ENCODE measurements at places on chromosomes 4 and X.

DNA sequence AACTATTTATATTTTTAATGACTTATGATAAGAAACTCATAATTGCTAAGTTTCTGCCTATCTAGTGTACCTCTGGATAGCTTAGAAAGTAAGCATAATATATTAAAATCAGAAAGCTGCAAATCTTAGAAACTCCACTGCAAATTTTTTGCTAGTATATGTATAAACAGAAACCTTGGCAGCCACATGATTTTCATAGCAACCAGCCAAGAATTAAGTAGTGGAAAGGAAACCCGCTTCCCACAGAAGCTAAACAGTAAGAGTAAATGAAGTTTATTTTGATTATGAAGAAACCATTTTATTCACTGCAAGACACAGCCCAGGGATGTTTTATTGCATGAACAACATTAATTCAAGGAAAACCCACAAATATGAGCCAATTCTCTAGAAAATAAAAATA is 872.5 kb upstream of the ADGRL3 start:
- DNase-seq, result no peak

DNA sequence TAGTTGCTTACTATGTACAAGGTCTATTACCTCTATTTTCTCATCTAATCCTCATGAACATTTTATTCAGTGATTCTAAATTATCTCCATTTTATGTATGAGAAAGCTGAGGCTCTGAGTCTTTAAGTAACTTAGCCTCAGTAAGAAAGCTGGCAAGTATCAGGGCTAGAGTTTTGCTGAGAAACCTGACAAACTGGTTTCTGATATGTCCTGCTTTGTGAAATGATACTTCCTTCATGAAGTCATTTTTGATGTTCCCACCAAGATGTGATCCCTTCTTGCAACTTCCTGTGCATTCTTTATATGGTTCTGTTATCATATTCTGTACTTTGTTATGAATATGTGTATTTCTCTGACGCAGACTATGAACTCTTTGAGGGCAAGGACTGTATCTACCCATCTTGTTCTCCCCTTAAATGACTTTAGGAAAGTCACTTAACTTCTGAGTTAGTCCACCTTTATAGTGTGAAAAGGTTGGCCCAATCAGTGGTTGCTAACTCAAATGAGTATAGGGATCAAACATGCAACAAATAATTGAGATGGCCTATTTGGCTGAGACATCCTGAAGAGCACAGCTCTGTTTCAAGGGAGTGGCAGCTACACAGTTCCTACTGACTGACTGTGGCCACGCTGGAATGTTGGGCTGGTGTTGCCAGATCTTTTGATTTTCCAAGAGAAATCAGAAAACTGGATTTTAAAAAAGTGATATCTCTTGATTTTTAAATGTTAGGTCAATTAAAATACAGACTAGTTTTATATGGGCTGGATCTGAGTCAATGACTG is 127.9 kb upstream of the AMOT start:
- DNase-seq, result no peak

DNA sequence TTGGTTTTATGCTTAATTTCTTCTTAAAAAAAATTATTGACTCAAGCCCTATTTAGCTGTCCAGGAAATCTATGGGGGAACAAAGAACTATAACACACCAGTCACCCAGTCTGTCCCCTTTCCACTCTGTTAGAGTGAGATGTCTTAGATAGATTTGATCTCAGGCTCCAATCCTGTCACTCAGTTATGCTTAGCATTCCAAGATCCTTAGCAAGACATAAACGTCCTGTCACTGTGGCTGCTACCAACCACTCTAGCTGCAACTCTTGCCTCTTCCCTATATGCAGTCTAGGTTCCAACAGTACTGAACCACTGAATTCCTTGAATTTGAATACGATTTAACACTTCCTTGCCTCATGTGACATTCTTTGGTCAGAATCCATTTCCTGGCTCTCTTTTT is 241.9 kb upstream of the NWD2 start:
- DNase-seq, result no peak

DNA sequence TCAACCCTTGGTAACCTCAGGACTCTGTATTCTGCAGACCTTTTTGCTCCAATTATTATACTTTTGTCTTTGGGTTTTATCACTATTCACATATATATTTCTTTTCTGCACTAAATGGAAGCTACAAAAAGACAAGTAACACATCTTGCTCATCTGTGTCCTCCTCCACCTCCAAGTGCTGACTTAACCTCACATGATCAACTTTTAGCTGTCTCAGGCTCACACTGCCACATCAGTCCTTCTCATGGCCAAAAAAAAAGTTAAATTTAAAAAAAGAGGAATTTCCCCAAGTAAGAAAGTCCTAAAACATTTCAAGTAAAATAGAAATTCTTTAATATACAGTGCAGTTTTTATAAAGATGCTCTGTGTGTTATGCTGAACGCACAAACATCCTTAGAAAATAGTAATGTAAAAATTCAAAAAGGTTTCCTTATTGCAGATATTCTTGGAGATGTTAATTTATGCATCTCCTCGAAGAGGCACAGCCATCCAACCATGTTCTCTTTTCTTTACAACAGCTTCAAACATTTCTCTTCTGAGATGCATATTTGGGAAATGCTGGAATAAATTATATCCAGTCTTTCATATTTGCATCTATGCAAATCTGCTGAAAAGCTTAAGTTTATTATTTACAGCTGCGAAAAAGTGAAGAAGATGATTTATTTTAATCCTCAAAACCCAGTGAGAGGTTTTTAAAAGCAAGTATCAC is 37.6 kb downstream of the ARAP2 start:
- no peak for DNase-seq

GRCh38 chr4:80099671-80100070 is 26.6 kb upstream of the ANTXR2 start:
- no peak for DNase-seq

- DNase-seq, result no peak
These were observed 59.0 kb downstream of the RNF150 start for GRCh38 chr4:141074098-141074878.

DNA sequence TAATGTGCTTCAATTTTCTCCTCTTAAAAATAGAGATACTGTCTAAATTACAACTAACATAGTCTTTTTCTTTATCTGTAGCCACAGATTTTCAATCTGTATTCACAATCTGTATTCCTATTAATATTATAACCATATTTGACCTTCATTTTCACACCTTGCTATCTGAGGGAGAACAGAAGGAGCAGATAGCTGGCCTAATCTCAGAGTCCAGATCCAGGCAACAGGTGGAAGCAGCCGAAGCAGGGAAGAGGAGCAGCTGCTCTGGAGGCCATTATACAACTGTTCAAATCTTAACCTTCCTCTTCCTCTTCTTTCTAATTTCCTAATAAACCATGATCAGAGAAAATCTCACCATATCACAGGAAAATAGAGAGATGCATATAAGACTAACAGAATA is 14.2 kb downstream of the SEPSECS start:
- DNase-seq, result no peak

DNA sequence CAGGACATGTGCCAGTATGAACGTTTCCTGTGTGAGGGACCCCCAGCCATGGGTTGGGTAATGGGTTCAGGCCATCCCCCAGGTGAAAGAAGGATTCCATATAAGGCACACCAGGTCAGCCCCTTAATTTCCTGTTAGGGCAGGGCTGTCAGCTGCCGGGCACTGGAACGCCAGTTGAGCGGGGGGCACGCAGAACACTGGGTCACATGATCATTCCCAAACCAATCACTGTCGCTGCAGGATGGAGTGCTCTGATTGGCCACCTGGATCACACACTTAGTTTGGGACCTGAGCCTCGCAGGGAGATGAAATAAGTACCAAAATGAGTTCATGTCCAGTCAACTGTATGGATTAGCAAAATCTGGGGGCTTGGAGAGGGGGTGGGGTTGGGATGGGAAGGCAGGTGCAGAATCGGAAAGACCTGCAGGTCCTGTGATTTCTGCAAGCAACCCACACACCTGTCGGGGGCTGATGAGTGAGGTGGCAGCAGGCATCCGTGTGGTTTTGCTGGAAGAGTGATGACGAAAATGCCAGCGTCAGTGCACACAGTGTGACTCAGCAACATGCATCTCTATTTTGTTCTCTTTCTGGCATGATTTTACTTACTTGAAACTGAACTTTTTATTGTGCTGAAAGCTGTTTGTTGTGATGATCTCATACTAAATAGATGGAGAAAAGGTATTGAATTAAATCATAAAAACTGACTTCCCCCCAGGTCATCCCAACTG is 32.2 kb downstream of the RNF212 start:
- DNase-seq, result peak; percentile 24

DNA sequence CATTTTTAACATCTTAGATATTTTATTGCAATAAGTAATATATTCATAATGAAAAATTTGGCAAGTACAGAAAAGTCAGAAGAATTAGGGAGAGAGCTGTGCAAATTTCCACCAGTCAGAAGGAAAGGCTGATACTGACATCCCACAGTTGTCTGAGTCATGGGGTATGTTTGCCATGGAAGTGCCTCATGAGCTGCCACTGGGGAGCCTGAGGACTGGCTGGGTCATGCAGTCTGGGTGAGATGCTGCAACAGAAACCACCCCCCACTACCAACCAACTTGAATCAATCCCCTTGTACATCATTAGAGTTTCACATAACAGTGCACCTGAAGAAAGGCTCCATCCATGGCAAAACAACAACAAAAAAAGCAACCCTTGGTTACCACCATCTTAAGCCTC is 45.2 kb upstream of the ENPP6 start:
- DNase-seq, result peak; percentile 52

- no peak for DNase-seq
These were observed 18.6 kb downstream of the ARHGAP6 start for GRCh38 chrX:11647138-11647537.

- no peak for DNase-seq
These were observed 197.0 kb downstream of the BCOR start for GRCh38 chrX:39900777-39901170.

- DNase-seq, result no peak
These were observed 1056.7 kb downstream of the STIM2 start for GRCh38 chr4:27917381-27917780.

GRCh38 chrX:130120321-130120731 is 10.0 kb upstream of the ELF4 start:
- peak; percentile 11 for DNase-seq

GRCh38 chr4:173519111-173520101 is 10.6 kb downstream of the HAND2 start:
- DNase-seq, result no peak

DNA sequence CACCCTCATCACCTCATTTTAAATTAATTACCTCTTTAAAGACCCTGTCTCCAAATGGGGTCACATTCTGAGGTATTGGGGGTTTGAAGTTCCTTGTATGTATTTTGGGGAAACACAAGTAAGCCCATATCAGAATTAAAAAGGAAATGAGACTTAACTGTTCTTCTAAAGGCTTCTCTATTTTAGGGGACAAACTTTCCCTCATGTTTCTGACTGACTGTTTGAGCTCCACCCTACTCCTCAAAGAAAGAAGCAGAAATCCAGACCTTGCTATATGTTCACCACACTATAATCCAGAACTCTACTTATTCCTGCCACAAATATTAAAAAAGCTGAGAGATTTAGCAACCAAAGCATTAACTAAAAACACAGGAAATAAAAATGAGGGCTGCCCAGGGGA is 258.8 kb downstream of the ARHGAP24 start:
- no peak for DNase-seq

- peak; percentile 63 for DNase-seq
These were observed 308.0 kb downstream of the PPP3CA start for GRCh38 chr4:101039367-101039766.

DNA sequence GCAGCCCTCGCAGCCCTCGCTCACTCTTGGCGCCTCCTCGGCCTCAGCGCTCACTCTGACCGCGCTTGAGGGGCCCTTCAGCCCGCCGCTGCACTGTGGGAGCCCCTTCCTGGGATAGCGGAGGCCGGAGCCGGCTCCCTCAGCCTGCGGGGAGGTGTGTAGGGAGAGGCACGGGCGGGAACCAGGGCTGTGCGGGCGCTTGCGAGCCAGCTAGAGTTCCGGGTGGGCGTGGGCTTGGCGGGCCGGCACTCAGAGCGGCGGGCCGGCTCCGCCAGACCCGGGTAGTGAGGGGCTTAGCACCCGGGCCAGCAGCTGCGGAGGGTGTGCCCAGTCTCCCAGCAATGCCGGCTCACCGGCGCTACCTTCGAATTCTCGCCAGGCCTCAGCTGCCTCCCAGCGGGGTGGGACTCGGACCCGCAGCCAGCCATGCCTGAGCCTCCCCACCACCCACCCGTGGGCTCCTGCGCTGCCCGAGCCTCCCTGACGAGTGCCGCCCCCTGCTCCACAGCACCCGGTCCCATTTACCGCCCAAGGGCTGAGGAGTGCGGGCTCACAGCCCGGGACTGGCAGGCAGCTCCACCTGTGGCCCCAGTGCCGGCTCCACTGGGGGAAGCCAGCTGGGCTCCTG is 1.4 kb upstream of the AADAT start:
- no peak for DNase-seq

GRCh38 chr4:88327665-88328064 is 43.3 kb upstream of the PPM1K start:
- DNase-seq, result no peak

GRCh38 chrX:149498767-149499166 is 6.3 kb downstream of the IDS start:
- no peak for DNase-seq

- DNase-seq, result no peak
These were observed 4.2 kb upstream of the TMSB4X start for GRCh38 chrX:12970691-12971202.

DNA sequence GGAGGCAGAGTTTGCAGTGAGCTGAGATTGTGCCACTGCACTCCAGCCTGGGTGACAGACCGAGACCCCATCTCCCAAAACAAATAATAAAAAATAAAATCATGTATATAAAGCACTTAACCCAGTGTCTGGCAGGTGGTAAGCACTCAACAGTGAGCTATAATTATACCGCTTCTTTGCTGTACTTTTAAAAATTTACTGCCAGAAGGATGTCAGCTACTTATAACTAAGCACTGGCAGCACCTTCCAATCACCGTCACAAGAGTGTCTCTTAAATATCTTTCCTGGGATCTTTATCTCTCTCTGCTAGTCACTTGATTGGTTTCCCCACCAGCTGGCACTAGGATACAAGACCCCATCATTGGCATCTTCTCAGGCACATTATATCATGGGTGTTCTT is 53.9 kb upstream of the DAPP1 start:
- DNase-seq, result no peak

GRCh38 chr4:146916479-146917076 is 29.1 kb downstream of the TTC29 start:
- no peak for DNase-seq

DNA sequence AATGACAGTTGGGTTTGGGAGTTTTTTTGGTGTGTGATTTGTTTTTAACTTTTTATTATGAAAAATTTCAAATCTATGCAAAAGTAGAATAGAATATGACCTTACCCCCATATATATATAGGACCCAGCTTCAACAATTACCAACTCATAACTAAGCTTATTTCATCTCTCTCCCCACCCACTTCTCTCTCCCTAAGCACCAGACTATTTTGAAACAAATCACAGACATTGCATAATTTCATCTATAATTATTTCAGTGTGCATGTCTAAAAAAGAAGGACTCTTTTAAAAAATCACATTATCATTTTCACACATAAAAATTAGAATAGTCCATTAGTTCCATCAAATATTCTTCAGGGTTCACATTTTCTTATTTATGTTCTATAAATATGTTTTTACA is 28.3 kb upstream of the NKX6-1 start:
- DNase-seq, result no peak
